Colonic mucosa (tissue), 4 donors: ENCODE measurements at places on chromosomes 5 and 9. TPM values are rescaled to one million over a fixed set of nuclear protein-coding genes. Genes with fewer than 3 reads are reported as not detected.

DNA sequence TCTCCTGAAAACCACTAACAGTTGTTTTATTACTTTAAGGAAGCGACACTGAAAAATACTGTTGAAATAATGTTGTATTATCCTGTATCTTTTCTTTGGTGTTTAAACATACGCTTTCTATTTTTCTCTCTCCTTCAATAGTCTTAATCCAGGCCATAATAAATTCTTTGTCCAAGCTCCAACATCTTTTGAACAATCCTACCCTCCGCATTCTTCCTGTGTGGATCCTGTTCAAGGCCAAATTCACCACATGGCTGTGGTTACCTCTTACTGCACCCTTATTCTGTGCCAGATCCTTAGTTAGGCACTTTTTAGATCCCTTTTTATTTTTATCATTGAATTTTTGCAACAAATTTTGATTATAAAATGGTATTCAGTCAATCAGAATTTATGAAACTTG, 1691.5 kb downstream of the MAT2B start:
- no peak for DNase-seq
- no peak overlapping the region for H3K4me3 ChIP-seq
- no peaks in the 10 kb centered on the region for H3K27me3 ChIP-seq
- H3K36me3 ChIP-seq, result no peaks in the 10 kb centered on the region
- no peaks in the 10 kb centered on the region for H3K4me1 ChIP-seq
- no peak overlapping the region for H3K27ac ChIP-seq

- H3K27ac ChIP-seq, result no peak overlapping the region
- no peaks in the 10 kb centered on the region for H3K4me1 ChIP-seq
- H3K27me3 ChIP-seq, result no peaks in the 10 kb centered on the region
- no peak overlapping the region for H3K4me3 ChIP-seq
- no peaks in the 10 kb centered on the region for H3K36me3 ChIP-seq
- no peak for DNase-seq
Observed at GRCh38 chr9:74526215-74526614, 29.1 kb downstream of the RORB start.

DNA sequence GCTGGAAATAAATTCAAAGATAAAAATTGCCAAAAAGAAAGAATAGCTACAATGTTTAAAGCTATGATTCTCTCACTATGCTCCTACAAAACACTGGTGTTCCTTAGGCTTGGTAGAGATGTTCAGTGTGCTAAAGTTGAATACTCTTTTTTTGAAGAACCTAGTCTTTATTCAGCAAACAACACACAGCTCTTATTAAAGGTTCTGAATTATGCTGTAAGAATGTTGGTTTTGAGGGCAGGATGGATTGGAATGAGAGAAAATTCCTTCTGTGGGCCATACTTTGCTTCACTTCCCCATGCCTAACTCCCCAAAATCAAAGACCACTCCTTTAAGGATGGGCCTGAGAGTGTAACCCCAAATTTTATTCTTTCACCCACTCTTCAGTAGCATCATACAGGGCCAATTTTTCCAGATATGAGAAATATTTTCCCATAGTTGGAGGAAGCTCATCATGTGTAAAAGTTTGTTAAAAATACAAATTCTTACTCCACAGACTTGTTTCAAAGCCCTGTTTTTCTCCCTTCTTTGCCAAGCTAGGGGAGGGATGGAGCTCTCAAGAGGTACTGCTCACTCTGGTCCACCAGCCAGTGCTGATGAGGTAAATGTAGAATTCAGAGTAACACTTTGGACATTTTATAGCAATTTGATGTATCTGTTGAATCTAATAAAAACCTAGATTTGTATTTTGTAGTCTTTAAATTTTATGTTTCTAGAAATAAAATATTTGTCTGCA, 99.3 kb downstream of the GDNF start:
- no peaks in the 10 kb centered on the region for H3K36me3 ChIP-seq
- DNase-seq, result no peak
- peaks cover 3% of the 10 kb centered on the region for H3K4me1 ChIP-seq
- H3K27me3 ChIP-seq, result no peaks in the 10 kb centered on the region

GRCh38 chr5:73768-74502, 18.0 kb upstream of the PLEKHG4B start:
- H3K36me3 ChIP-seq, result no peaks in the 10 kb centered on the region
- no peak overlapping the region for H3K27ac ChIP-seq
- H3K27me3 ChIP-seq, result no peaks in the 10 kb centered on the region
- H3K4me1 ChIP-seq, result no peaks in the 10 kb centered on the region
- no peak for DNase-seq
- no peak overlapping the region for H3K4me3 ChIP-seq

GRCh38 chr9:134059661-134060395, 8.0 kb downstream of the BRD3 start:
- DNase-seq, result no peak
- no peaks in the 10 kb centered on the region for H3K36me3 ChIP-seq
- H3K4me3 ChIP-seq, result no peak overlapping the region
- no peaks in the 10 kb centered on the region for H3K27me3 ChIP-seq
- H3K27ac ChIP-seq, result no peak overlapping the region
- H3K4me1 ChIP-seq, result peaks cover 15% of the 10 kb centered on the region

DNA sequence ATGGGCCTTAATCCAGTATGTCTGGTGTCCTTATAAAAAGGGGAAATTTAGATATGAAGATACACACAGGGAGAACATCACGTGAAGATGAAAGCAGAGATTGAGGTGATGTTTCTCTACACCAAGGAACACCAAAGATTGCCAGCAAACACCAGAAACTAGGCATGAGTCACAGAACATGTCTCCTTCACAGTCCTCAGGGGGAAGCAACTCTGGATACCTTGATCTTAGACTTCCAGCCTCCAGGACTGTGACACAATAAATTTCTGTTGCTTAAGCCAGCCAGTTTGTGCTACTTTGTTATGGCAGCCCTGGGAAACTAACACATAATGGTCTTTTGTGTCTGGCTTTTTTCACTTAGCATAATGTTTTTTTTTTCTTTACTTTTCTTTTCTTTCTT, 41.2 kb upstream of the STRBP start:
- H3K27ac ChIP-seq, result no peak overlapping the region
- H3K36me3 ChIP-seq, result no peaks in the 10 kb centered on the region
- H3K27me3 ChIP-seq, result no peaks in the 10 kb centered on the region
- no peaks in the 10 kb centered on the region for H3K4me1 ChIP-seq
- DNase-seq, result no peak

GRCh38 chr9:127916720-127917581, at the start of gene ST6GALNAC4:
Gene ST6GALNAC4 (minus strand): TSS chr9:127917041. CDS start chr9:127916419, 622 bp downstream.
- H3K36me3 ChIP-seq, result no peaks in the 10 kb centered on the region
- DNase-seq, result peak; percentile 97
- no peaks in the 10 kb centered on the region for H3K27me3 ChIP-seq
- H3K4me1 ChIP-seq, result peaks cover 35% of the 10 kb centered on the region
- H3K27ac ChIP-seq, result peak within 1 kb of the TSS; percentile 57

GRCh38 chr5:16867577-16867953, 68.5 kb downstream of the MYO10 start:
- no peak overlapping the region for H3K4me3 ChIP-seq
- DNase-seq, result no peak
- H3K27ac ChIP-seq, result no peak overlapping the region
- H3K4me1 ChIP-seq, result peaks cover 4% of the 10 kb centered on the region
- no peaks in the 10 kb centered on the region for H3K36me3 ChIP-seq

DNA sequence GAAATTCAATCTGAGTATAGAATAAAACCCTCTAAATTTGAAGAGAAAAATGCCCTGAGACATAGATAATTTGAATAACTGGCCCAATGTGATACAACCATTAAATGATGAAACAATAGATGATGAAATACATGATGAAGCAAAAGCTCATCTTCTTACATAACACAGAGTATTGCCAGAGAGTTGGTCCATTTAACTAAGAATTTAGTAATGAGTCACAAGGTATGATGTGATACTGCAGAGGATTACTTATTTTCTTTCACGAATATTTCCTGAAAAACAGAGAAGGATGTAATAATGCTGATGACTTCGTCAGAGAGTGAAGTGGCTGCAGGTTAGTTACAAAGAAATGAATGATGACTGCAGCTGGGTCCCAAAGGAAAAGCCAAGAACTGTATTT, 379.3 kb downstream of the CDH12 start:
- no peak for DNase-seq
- H3K4me1 ChIP-seq, result no peaks in the 10 kb centered on the region
- no peaks in the 10 kb centered on the region for H3K27me3 ChIP-seq
- no peak overlapping the region for H3K27ac ChIP-seq
- no peak overlapping the region for H3K4me3 ChIP-seq

GRCh38 chr5:168076561-168076991, 214.9 kb upstream of the WWC1 start:
- no peaks in the 10 kb centered on the region for H3K36me3 ChIP-seq
- no peaks in the 10 kb centered on the region for H3K4me1 ChIP-seq
- no peak overlapping the region for H3K4me3 ChIP-seq
- no peaks in the 10 kb centered on the region for H3K27me3 ChIP-seq
- no peak overlapping the region for H3K27ac ChIP-seq

DNA sequence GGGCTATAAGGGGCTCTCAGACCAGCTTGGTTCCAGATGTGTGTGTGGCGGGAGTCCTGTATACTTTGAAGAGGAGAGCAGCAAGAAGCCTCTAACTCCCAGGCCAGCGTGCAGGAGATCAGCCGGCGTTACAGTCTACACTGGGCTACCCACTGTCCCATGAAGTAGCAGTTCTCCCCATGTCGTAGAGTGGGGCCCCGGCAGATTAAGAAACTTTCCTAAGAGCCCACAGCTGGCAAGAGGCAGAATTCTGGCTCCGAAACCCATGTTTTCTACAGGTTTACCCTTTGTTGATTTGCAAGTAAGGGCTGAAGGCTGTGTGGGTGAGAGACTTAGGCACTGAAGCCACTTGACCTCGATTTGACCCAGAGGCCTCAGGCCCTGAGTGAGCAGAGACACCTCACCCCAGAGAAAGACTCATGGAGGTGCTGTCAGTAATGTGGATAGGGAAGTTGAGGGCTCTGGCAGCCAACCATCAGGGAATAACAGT, 881 bp upstream of the B4GALT1 start:
- H3K36me3 ChIP-seq, result no peaks in the 10 kb centered on the region
- peak overlapping the region; percentile 95 for H3K27ac ChIP-seq
- DNase-seq, result peak; percentile 38
- no peaks in the 10 kb centered on the region for H3K27me3 ChIP-seq
- peak overlapping the region; percentile 26 for H3K4me3 ChIP-seq
- H3K4me1 ChIP-seq, result peaks cover 13% of the 10 kb centered on the region

- DNase-seq, result no peak
- no peaks in the 10 kb centered on the region for H3K36me3 ChIP-seq
- no peaks in the 10 kb centered on the region for H3K4me1 ChIP-seq
- H3K27ac ChIP-seq, result no peak overlapping the region
- no peaks in the 10 kb centered on the region for H3K27me3 ChIP-seq
Observed at GRCh38 chr5:31884896-31885295, 246.0 kb downstream of the PDZD2 start.

- no peak for DNase-seq
- H3K27me3 ChIP-seq, result no peaks in the 10 kb centered on the region
- H3K4me1 ChIP-seq, result no peaks in the 10 kb centered on the region
- H3K36me3 ChIP-seq, result no peaks in the 10 kb centered on the region
- H3K4me3 ChIP-seq, result no peak overlapping the region
Observed at GRCh38 chr5:96114736-96115135, 153.1 kb upstream of the ELL2 start.

DNA sequence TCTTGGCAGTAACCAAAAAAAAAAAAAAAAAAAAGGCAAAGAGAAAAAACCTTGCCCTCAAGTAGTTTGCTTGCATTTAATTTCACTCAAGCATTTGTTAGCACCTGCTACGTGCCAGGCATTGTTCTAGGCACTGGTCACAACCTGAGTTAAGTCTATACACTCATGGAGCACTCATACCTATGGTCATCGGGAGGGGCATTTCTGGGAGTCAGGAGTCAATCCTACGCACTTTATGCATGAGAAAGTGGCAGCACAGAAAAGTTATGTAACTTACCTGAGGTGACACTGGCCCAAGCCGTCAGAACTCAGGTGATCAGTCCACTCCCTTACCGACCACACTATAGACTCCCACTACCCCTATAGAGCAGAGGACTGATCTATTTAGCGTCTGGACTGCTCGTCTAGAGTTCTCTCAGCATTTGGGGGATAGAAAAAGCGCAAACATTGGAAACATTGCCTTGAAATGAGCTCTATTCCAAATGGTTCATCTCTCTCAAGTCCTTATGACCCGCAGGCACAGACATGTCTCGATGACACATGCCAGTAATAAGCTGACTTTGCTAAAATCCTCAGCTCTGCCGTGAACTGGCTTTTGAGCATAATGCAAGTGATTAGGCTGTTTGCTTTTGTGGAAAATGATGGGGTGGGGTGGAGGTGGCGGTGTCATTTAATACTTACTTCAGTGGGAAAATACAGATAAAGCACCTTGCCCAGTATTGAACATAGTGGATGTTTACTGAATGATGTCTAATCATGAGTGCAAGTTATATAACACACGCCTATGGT, 160.2 kb downstream of the ARHGEF28 start:
- no peaks in the 10 kb centered on the region for H3K36me3 ChIP-seq
- no peaks in the 10 kb centered on the region for H3K27me3 ChIP-seq
- H3K27ac ChIP-seq, result no peak overlapping the region
- H3K4me3 ChIP-seq, result no peak overlapping the region

- no peak for DNase-seq
- no peak overlapping the region for H3K27ac ChIP-seq
- no peaks in the 10 kb centered on the region for H3K27me3 ChIP-seq
- no peak overlapping the region for H3K4me3 ChIP-seq
Observed at GRCh38 chr5:36367524-36367923, 65.8 kb upstream of the RANBP3L start.

- H3K4me1 ChIP-seq, result no peaks in the 10 kb centered on the region
- no peaks in the 10 kb centered on the region for H3K36me3 ChIP-seq
- DNase-seq, result no peak
- no peak overlapping the region for H3K27ac ChIP-seq
- H3K27me3 ChIP-seq, result no peaks in the 10 kb centered on the region
- no peak overlapping the region for H3K4me3 ChIP-seq
Observed at GRCh38 chr5:151617841-151618710, 26.9 kb upstream of the FAT2 start.

DNA sequence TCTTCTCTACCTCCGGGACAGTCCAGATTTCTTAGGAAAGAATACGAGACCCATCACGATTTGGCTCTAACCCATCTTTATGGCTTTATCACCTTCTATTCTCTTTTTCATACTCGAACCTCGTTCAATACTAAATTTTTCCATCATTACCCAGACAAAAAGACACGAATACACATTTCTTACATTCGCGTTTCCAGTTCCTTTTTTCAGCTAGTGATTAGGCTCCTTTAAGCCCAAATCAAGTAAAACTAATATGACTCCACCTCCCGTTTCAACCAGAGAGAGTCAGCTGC, 506 bp downstream of the ZBTB6 start:
- H3K4me1 ChIP-seq, result no peaks in the 10 kb centered on the region
- H3K27me3 ChIP-seq, result no peaks in the 10 kb centered on the region
- no peak for DNase-seq
- peak overlapping the region; percentile 91 for H3K27ac ChIP-seq
- H3K36me3 ChIP-seq, result no peaks in the 10 kb centered on the region
- peak overlapping the region; percentile 78 for H3K4me3 ChIP-seq

- no peaks in the 10 kb centered on the region for H3K36me3 ChIP-seq
- no peaks in the 10 kb centered on the region for H3K27me3 ChIP-seq
- no peaks in the 10 kb centered on the region for H3K4me1 ChIP-seq
- H3K4me3 ChIP-seq, result no peak overlapping the region
- DNase-seq, result no peak
Observed at GRCh38 chr9:111231801-111232580, 98.0 kb downstream of the OR2K2 start.

The ESM1 gene
- 0.29 TPM for total RNA-seq

The TMEM215 gene
- total RNA-seq, result not detected

The OR1Q1 gene
- not detected for total RNA-seq

The MCC gene
- 1.9 TPM for total RNA-seq

The COL15A1 gene
- total RNA-seq, result 16.0 TPM

The CTXN3 gene
- total RNA-seq, result not detected

The SHOC1 gene
- not detected for total RNA-seq

The FGFR4 gene
- total RNA-seq, result 118 TPM

The NTNG2 gene
- total RNA-seq, result 1.3 TPM

The IL3 gene
- 0.25 TPM for total RNA-seq

The ZNF618 gene
- total RNA-seq, result 3.1 TPM

The PPIC gene
- total RNA-seq, result 84.8 TPM
